ENCODE measurements at places on chromosomes 3 and 15.
A peak's percentile ranks its signal among the peaks of the same experiment; 100 is the strongest.

- no peak for DNase-seq
Observed at GRCh38 chr3:143590660-143591059, 257.6 kb downstream of the SLC9A9 start.

GRCh38 chr3:37501571-37502313, 327.4 kb upstream of the LRRFIP2 start:
- DNase-seq: no peak

GRCh38 chr3:184687363-184688015, 24.4 kb downstream of the MAGEF1 start:
- peak; percentile 13 for DNase-seq

DNA sequence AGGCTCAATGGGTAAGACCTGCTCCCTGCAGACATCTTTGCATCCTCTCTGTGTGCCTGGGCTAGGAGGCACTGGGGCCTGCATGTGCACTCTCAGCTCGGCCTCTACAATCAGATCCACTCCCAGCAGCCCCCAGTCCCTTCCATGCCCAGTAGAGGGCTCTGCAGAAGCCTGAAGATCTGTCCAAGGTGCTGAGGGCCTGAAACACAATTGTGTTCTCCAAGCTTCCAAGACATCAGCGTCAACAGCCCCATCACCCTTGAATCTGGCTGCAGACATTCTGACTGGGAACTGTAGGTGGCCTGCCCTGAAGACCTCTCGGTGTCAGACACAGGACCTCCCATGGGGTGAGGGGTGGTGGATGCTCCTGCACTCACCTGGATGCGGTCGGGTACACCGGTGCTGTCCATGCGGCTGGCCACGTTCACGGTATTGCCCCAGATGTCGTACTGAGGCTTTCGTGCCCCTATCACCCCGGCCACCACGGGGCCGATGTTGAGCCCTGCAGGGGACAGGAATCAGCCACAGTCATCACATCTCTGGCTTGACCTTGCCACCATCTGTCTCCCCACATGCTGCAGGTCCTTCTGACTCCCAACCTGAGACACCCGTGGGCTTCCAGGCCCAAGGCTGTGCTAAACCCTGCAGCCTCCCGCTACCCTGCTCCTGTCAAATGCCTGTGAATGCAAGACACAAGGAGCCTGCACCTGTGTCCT, 84.7 kb downstream of the SEC22A start:
- peak; percentile 43 for DNase-seq

DNA sequence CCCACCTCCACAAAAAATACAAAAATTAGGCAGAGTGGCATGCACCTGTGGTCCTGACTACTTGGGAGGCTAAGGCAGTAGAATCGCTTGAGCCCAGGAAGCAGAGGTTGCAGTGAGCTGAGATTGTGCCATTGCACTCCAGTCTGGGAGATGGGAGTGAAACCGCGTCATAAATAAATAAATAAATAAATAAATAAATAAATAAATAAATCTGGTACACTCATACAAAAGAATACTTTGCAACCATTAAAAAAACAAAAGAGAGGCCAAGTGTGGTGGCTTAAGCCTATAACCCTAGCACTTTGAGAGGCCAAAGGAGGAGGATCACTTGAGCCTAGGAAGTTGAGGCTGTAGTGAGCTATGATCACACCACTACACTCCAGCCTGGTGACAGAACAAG, 28.0 kb downstream of the MESP1 start:
- no peak for DNase-seq

DNA sequence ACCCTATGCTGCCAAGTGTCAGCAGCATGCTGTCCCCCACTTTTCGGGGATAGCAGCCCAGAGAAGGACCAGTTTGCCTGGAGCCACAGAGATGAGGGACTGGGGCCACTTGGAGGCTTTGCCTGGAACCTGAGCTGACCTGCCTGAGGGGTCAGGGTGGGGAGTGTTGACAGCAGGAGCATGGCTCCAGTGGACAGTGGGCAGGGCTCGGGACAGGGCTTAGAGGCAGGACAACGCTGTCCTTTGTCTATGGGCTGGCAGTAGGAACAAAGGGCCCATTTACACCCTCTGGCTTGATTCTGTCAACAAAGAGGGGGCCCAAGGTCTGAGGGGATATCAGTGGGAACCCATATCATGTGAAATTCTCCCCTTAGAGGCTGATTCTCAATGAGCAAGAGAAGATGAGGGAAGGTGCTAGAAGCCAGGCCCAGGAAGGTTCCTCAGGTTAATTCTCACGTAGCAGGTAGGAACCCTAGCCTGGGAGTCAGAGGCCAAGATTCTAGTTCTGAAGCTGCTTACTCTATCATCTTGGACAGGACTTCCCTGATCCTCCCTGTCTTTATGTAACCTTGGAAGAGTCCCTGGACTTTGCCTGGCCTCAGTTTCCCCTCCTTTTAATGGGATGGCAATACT, 29.7 kb upstream of the HHATL start:
- no peak for DNase-seq

- peak; percentile 58 for DNase-seq
Observed at GRCh38 chr3:108073764-108074431, 16.9 kb downstream of the CD47 start.

- DNase-seq: no peak
Observed at GRCh38 chr3:8113626-8114025, 388.0 kb upstream of the LMCD1 start.

- no peak for DNase-seq
Observed at GRCh38 chr3:89452066-89452465, 344.6 kb downstream of the EPHA3 start.

GRCh38 chr3:183265834-183266417, 12.9 kb downstream of the B3GNT5 start:
- no peak for DNase-seq

DNA sequence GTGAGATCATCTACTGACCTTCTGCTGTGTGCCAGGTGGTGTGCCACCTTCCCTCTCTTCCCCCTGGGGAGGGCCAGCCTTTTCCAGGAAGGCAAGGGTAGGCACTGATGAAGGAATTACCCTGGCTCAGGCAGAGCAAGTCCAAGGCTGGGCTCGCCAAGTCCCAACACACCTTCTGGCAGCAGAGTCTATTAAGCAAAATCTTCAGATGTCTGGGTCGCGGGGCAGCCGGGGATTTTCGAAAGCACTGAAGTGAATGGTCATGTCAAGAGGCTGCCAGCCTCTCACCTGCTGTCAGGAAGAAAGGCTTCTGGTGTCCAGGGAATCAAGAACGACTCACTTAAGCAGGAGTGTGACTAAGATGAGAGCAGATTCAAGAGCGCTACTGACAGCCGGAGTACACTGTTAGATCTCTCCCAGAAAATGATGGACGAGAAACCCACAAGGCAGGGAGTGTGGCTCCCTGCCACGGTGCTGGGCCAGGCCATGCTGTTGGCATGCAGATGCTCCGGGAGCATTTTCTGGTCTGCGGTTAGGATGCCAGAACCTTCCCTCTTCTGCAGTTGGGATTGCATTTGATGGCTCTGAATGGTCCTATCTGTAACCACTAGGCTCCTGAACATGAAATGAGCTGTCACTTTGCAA, 479.8 kb downstream of the SHQ1 start:
- no peak for DNase-seq

- DNase-seq: no peak
Observed at GRCh38 chr15:25465835-25466234, 27.0 kb upstream of the UBE3A start.

DNA sequence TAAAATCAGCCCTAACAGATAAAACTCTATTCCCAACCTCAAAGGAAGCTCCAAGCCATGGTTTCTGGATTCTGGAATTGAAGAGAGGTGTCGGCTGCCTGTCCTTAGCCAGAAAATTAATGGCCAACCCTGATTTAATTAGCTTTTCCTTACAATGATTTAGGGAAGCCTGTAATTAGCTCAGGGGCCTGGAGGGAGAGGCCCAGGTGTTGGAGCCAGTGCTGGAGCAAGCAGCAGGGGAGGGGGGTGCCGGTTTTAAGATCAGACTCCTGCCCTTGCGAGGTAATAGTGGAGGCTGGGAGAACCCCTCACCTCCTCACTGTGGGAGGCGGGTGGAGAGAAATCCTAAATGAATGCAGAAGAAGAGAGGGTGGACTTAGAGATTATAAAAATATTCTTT, 14.7 kb upstream of the ATP2B2 start:
- no peak for DNase-seq

- DNase-seq: peak; percentile 31
Observed at GRCh38 chr3:45280232-45280631, 54.1 kb upstream of the TMEM158 start.

DNA sequence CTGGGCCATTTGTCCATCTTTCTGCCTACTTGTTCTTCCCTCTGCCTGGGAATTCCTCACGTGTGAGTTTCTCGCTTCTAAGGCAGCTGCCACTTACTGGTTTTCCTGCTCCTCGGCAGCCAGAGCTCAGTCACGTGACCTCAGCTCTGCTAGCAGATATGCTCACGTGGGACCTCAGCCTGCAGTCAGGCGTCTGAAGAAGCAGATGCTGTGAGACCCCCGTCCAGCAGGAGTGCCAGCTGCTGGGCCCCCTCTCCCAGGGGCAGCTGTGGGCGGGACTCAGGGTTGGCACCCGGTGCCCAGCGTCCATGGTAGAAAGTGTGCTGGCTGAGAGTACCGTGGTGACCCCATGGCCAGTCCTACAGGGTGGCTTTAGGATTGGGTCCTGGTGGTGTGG, 161.3 kb upstream of the TLE3 start:
- peak; percentile 63 for DNase-seq

- no peak for DNase-seq
Observed at GRCh38 chr15:74812533-74812932, at the start of gene LMAN1L. TSS of gene LMAN1L (plus strand) at chr15:74812835. CDS start at chr15:74812855, 20 bp downstream.

- DNase-seq: no peak
Observed at GRCh38 chr3:16548721-16549120, 35.2 kb upstream of the RFTN1 start.

- DNase-seq: peak; percentile 30
Observed at GRCh38 chr3:42081838-42082473, 9.2 kb upstream of the TRAK1 start.

DNA sequence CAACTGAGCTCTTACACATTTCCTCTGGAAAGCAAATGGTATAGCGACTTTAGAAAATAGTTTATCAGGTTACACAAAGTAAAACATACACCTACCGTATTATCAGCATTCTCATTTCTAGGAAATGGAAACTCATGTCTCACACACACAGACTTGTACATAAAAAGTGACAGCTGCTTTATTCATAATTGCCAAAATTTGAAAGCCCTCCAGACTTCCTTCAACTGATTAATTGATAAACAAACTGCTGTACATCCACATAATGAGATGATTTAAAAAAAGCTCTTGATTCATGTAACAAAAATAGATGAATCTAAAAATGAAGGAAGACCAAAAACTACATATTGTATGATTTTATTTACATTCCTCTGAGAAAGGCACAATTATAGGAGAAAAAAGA, 425.5 kb downstream of the GABRG3 start:
- DNase-seq: no peak

DNA sequence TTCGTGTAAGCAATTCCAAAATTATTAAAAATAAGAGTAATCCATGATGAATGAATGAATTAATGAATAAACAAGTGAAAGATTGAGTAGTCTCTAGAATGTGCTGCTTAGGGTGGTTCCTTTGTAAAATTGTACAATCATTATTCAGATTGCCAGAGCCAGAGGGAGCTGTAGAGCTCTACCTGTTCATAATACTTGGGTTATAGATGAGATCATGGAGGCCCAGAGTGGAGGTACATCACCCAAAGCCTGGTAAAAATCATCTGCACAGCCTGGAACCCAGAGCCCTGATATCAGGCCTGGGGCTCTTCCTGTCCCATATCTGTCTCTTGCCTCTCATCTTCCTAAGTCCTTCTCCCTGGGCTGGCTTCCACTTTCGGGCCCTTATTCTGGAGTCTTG, 297.2 kb downstream of the RPLP1 start:
- DNase-seq: no peak

- no peak for DNase-seq
Observed at GRCh38 chr15:52161406-52161966, 29.7 kb downstream of the GNB5 start.

- no peak for DNase-seq
Observed at GRCh38 chr15:90138071-90138833, 36.0 kb upstream of the IDH2 start.

DNA sequence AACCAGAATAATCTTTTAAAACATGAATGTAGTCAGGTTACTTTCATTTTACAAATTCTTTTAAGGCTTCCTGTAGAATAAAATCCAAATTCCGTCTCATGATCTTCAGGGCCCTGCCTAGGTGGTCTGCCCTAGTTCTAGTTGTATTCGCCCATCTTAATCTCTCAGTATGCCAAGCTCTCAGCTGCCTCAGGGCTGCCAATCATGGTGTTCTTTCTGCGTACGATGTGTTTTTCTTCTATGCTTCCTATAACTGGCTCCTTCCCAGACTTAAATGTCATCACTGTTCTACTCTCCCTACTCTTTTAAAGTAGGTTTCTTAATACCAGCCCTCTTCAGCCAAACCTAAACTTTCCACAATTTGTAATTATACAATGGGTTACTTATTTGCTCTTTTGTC, 107.4 kb downstream of the GREM1 start:
- no peak for DNase-seq
